ENCODE measurements at places on chromosomes 2 and 18. TPM values are rescaled to one million over a fixed set of nuclear protein-coding genes. Genes with fewer than 3 reads are reported as not detected.

GRCh38 chr2:101340141-101340551, 31.6 kb upstream of the RNF149 start:
- ATAC-seq: no peak

- no peak for ATAC-seq
Measured at GRCh38 chr2:177989029-177989885, 83.3 kb downstream of the PDE11A start.

CYB5A gene
- total RNA-seq: 32.5 TPM

TACR1 gene
- total RNA-seq: not detected

ANKRD36C gene
- total RNA-seq: 74.0 TPM

DNA sequence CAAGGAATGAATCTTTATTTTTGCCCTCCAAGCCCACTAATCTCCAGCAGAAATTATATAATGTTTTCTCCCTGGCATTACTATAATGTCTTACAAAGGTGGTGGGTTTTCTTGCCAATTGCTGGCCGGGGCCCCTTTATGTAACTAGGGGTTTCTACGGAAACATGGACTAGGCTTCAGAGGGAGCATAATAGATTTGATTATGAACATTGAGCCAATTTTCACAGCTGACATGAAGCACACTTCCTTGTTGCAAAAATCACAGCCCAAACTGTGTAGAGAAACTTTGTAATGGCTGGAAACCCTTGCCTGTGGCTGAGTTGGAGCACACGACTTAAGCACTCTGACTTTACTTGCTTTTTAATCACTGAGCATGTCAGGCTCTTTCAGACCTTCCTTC, 3.8 kb upstream of the CYRIA start:
- no peak for ATAC-seq

GRCh38 chr2:43300781-43301583, 74.6 kb upstream of the ZFP36L2 start:
- peak; percentile 29 for ATAC-seq

Data from activated T-helper 17 cell treated with anti-CD3 and anti-CD28 coated beads, Interleukin-2, amount 50 U/mL, for 72 hours (primary cell).